Hepatocyte (in vitro differentiated cells): ENCODE measurements at places on chromosomes 4 and X. TPM values are rescaled to one million over a fixed set of nuclear protein-coding genes. Genes with fewer than 3 reads are reported as not detected.

GRCh38 chr4:87304745-87305432, 17.8 kb downstream of the HSD17B13 start:
- DNase-seq, result peak; percentile 19

DNA sequence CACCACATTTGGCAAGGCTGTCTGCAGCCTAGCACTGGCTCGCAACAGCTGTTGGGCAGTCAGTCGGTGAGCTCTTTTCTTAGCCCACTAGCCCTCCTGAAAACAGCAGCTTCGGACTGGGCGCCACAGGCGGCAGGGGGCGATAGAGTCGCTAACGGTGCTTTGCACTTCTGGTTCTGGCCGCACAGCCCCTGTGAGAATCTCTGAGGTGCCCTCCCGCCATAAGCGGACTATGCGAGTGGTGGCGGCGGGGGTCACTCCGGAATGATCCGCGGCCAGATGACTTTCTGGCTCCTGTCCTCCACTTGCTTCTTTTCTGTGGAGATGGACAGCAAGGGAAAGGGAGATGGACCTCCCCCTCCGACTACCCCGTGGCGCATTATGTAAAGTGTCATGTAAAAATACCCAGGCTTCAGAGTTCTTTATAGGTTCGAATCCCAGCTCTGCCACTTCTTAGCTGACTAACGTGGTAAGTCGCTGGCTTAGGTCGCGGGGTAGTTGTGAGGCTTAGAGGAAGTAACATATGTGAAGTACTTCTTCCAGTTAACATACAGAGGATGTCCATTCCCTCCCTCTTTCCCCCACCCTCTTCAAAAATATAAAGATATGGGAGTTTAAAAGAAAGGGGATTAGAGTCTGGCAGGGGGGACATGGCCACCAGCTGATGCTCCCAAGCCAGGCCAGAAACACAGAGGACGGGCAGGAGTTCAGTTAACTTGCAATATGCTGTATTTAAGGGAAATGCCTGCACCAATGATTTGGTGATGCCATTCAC, 11.0 kb downstream of the ARHGAP36 start:
- peak; percentile 54 for DNase-seq

DNA sequence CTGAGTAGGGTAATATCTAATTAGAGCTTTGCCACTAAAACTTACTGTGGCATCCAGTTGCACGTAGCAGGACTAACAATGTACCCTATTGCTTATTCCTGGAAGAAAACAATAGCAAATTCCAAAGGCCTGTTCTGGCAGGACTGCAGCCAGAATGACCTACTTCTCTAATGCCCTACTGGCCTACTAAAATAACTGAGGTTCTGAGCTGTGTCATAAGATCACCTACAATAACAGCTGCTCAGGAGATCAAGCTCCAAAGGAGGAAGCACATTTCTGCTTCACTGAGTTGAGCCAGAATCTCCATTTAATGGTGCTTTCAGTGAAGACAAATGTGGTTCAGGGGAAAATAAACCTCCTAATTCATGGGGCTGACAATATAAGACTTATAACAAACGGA, 42.2 kb upstream of the CXCL8 start:
- no peak for DNase-seq

GRCh38 chrX:44344194-44344593, 722 bp upstream of the EFHC2 start:
- no peak for DNase-seq

- no peak for DNase-seq
Measured at GRCh38 chr4:94530073-94530472, 78.3 kb downstream of the PDLIM5 start.

DNA sequence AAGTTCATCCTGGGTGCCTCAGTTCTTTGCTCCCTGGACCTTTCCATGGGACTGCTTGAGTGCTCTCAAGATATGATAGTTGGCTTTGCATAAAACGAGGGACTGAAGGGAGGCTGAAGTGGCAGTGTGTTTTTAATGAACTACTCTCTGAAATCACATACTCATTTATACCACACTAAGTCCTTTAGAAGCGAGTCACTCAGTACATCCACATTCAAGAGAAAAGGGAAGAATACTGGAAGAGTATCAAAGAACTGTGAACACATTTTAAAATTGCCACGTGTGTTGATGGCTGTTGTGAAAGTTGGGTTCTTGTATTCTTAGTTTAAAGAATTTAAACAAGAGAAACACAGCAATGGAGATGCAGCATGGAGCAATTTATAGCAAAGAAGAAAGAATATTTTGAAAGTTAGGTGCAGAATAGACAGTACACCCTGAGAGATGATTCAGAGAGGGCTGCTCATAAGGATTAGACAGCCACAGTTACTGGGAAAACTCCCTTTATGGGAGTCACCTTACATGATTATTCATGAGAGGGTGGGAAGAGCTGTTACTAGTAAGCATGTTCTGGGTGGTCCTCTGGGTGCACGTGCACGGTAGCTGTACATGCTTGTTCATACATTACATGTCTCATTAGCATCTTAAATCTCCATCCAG, 380.7 kb downstream of the ADGRL3 start:
- DNase-seq, result no peak

Gene MSANTD1
- polyA plus RNA-seq, result 0.30 and 0.51 TPM in 2 replicates

Gene PPAT
- 7.6 and 8.0 TPM in 2 replicates for polyA plus RNA-seq

Gene PCDH18
- 15.1 and 17.2 TPM in 2 replicates for polyA plus RNA-seq

Gene TEX13B
- not detected in 2 replicates for polyA plus RNA-seq

Gene PDGFC
- polyA plus RNA-seq, result 30.2 and 35.5 TPM in 2 replicates
